Hematopoietic multipotent progenitor cell treated with erythropoietin and hydrocortisone succinate and interleukin-3 and kit ligand, for 8 days (in vitro differentiated cells): ENCODE measurements at places on chromosomes 3 and 15.

GRCh38 chr3:142656575-142656974 is 60.4 kb downstream of the PLS1 start:
- DNase-seq, result no peak

- DNase-seq, result no peak
Observed at GRCh38 chr3:43648957-43649356, 27.1 kb upstream of the ANO10 start.

- no peak for DNase-seq
Observed at GRCh38 chr15:79987569-79987955, 16.6 kb upstream of the BCL2A1 start.

GRCh38 chr3:100140976-100141375 is 26.7 kb upstream of the FILIP1L start:
- no peak for DNase-seq

DNA sequence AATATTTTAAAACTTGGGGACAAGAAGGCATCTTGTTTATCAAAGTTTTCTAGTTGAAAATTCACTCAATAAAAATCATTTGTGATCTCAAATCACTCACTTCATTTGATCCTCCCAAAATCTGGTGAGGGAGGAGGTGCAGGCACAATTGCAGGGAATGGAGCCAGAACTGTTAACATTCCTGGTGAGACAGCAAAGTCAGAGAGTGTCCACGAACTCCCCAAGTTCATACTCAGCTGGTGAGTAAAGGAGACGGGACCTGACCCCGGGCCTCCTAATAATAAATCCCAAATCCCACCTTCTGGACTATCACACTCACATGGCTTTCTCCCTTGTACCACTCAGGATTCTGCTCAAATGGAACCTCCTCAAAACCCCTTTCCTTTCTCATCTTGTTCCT is 252.3 kb upstream of the LRTM1 start:
- no peak for DNase-seq

DNA sequence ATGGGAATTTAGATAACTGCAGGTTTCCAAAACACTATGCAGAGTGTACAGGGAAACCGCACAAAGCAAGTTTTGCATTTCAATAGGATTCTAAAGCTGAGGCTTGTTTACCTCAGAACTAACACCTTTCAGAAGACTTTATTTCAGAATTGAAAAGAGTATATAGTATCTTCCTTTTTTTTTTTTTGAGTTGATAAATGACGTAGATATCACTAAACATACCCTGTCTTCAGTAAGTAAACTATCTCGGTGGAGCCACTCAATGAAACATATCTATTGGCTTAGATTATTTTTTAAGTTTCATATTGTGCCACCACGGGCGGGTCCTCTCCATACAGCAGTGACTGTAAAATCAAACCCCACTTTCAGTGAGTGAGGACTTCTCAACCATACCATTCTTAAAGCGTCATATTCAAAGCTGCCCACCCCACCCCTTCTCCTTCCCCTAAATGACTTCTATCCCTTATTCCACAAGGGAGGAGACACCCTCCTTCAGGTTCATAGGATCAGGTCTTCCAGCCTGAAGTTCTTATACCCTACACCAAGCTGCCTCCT is 2.0 kb upstream of the TBL1XR1 start:
- DNase-seq, result no peak

GRCh38 chr3:143166376-143166775 is 46.8 kb downstream of the CHST2 start:
- DNase-seq, result no peak

GRCh38 chr3:32313723-32314473 is 75.4 kb downstream of the CMTM8 start:
- DNase-seq, result no peak

DNA sequence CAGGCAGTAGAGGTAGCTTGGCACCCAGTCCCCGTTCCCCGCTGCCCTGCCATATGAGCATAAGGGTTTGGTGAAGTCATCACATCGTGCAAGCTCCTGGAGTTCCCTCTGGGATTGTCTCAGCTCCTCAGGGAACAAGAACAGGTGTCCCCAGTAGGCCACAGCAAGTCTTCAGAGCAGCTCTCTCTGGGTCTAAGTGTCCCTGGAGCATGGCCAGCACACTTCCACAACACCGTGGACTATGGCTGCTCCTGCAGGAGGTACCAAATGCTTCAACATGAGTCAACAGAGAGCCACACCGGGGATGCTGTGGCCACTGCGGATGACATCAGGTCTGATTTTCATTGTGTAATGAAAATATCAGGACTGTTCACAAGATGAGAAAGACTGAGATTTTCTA is 23.1 kb downstream of the ABHD6 start:
- no peak for DNase-seq

GRCh38 chr3:13506680-13507079 is 26.6 kb downstream of the HDAC11 start:
- no peak for DNase-seq

- DNase-seq, result no peak
Observed at GRCh38 chr3:126435456-126436315, 40.0 kb downstream of the ZXDC start.
